ENCODE measurements at places on chromosomes 12 and 14.

DNA sequence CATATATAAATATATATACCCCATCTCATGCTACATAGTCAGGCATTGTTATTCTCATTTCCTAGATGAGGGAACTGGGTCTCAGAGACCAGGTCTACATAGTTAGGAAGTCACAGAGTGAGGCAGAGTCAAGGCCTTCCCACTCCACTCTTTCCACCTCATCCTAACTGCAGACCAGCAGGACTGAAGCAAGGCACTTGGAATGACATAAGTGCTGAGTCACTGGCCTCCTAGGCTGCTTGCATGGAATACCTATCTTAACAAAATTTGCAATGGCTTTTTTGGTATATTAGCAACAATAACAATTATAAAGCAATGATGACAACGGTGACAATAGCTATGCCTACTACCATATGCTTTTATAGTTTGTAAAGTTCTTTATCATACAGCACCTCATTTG, 5.4 kb upstream of the ANO4 start:
- DNase-seq, result no peak

DNA sequence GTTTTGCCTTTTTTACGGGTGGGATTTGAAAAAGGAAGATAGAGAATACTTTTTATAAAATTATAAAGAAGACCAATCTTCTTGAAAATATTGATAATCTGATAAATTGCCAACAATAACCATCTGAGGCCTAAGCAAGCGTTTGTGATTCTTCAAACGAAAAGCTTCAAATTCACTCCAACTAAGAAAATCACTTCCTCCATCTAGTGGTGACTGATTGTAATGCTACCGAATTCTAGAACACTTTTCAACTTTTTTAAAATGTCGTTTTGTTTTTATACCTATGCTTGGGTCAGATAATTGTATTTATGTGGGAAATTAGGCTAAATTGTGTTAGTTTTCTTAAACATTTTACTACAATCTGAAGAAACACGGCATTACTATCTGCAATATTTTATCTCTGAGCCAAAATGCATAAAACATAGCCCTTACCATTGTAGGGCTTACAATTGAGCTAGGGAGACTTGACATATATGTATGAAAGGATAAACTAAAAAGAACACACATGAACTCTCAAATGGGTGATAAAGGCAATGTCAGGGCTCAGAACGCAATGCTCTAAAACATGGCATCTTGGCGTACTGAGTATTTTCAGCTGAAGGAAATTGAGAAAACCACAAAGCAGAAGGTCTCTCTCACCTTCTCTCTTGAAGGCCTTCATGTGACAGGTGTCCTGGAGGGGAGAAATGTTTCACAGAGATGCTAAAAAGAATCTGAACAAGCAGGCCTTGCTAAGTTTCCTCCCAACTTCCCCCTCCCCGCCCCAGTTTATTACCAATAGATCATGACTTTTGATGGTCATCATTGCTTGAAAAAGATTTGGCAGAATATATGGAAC, 36.8 kb upstream of the G2E3 start:
- DNase-seq, result no peak

- DNase-seq, result no peak
These were observed 75.2 kb upstream of the PRKD1 start for GRCh38 chr14:30002859-30003258.

DNA sequence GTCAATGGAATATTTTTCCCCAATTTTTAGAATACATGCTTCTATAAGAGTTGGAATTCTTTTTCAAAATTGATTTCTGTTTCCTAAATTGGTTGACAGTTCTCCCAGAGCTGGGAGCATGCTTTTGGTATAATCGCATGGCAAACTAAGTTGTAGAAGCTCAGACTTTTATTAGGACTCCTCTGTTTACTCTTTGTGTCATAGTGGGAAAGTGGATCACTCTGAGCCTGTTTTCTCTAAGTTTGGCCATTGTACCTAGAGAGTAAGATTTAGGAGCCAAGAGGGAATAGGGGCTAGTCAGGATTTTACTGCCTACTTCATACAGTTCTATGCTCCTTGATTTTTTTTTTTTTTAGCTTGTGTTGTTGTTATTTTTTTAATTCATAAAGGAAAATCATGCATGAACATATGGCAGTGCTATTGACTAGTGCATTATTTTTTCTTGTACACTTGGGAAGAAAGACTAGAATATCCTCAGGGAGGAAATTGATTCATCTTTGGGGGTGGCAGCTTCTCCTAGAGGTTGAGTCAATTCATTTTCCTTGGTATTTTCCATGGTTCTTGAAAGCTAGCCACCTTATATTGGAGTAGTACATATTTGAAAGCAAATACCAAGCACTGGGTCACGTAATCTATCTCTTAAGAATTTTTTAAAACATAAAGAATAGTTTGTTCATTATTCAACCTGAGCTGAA, 77.7 kb upstream of the TRAF3 start:
- DNase-seq, result no peak

- no peak for DNase-seq
These were observed 541.4 kb upstream of the ATP2B1 start for GRCh38 chr12:90250042-90250441.

GRCh38 chr12:28051516-28052354, 79.2 kb upstream of the PTHLH start:
- DNase-seq, result no peak

DNA sequence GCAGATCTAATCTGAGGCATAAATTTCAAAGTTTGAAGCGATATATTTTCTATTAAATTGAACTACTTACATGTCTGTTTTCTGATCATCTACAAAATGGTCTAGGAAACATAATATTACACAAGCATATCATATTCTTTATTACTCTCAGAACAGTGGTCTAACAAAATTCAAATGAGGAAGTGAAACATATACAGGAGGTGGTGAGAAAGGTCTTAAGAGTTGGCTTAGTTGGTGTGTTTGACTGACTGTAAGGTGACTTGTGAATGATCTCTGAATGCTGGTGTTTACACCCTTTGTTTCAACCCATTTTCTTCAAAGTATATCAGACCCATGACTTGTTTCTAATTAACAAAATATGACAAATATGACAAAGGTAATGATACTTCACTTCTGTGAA, 1156.8 kb downstream of the SLC16A7 start:
- DNase-seq, result no peak

GRCh38 chr14:68825729-68826128, 32.9 kb upstream of the ZFP36L1 start:
- no peak for DNase-seq

- DNase-seq, result no peak
These were observed 21.3 kb upstream of the CCDC63 start for GRCh38 chr12:110825530-110825929.
